Aorta (tissue), 5 donors: ENCODE measurements at places on chromosomes 5 and 9.
A peak's percentile ranks its signal among the peaks of the same experiment; 100 is the strongest.

GRCh38 chr5:96173366-96173765, 211.7 kb upstream of the ELL2 start:
- DNase-seq: no peak

GRCh38 chr9:82498541-82499317, 510.2 kb downstream of the SPATA31D1 start:
- DNase-seq: no peak

GRCh38 chr5:155021842-155022241, 8.3 kb downstream of the KIF4B start:
- DNase-seq: no peak

DNA sequence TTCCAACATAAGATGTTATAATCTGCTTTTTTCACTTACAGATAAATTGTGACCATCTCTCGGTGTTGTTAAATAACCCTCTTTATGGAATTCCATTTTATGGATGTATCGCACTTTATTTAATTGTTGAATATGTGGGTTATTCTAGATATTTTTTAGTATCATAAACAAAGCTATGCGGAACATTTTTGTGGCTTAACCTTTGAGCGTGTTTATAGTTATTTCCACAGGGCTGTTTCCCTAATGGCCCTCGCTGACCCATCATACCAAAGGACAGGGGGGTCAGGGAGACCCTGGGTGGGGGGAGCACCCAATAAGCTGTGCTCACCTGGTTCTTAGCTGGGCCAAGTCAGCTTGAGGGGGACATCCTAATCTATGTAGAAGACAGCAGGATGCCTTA, 65.3 kb downstream of the NDST1 start:
- no peak for DNase-seq

GRCh38 chr5:124808842-124809268, 62.4 kb upstream of the ZNF608 start:
- no peak for DNase-seq

DNA sequence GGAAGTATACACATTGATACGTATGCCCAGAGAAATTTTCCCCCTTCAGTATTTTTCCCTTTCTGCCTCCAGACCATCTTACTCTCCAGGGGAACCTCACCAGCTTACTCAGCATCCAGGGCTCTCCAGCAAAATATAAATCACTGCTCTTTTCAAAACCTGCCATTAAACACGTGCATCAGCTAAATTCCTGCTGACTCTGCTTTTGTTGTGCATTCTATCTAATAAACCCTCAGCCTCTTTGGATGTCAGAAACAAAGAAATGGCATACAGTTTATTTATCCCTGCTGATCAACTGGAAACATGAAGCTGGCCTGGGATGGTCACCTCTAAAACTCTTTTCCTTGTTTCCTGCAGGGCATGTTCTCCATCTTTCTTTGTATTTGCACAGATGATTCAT, 126.8 kb downstream of the TRPM3 start:
- no peak for DNase-seq

DNA sequence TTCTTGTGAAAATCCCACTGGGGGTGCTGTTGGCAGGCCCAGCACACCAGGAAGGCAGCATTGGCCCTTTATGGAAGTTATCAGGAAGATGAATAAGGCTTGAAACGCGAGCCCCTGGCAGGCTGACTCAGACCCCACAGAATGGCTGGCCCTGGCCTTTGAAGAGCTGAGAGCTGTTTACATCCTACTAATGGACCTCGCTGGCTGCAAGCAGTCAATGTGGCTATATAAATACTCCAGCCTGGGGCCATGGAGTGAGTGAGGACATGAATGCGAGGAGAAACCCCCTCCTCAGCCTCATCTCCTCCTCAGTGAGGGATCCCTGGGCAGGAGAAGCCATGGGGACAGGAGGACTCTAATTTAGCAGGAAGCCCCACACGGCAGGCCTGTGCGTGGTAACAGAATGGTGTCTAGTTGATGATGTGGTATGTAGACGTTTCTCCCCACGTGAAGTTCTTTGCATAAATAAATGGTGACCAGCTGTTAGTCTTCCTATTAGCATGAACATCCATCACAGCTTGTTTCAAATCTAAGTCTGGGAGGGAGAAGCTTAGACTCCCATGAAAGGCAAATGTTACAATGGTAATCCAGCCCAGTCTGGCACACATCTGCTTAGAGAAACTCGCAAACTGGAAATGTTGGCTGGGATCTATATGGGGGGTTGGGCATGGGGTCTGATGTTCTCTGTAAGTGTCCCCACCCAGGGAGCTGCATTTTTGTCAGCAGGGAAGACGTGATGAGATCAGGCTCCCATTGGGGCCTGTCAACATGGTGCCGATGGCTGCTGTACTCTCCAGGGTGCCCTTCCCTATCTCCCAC, 175.1 kb upstream of the PITX1 start:
- peak; percentile 91 for DNase-seq

DNA sequence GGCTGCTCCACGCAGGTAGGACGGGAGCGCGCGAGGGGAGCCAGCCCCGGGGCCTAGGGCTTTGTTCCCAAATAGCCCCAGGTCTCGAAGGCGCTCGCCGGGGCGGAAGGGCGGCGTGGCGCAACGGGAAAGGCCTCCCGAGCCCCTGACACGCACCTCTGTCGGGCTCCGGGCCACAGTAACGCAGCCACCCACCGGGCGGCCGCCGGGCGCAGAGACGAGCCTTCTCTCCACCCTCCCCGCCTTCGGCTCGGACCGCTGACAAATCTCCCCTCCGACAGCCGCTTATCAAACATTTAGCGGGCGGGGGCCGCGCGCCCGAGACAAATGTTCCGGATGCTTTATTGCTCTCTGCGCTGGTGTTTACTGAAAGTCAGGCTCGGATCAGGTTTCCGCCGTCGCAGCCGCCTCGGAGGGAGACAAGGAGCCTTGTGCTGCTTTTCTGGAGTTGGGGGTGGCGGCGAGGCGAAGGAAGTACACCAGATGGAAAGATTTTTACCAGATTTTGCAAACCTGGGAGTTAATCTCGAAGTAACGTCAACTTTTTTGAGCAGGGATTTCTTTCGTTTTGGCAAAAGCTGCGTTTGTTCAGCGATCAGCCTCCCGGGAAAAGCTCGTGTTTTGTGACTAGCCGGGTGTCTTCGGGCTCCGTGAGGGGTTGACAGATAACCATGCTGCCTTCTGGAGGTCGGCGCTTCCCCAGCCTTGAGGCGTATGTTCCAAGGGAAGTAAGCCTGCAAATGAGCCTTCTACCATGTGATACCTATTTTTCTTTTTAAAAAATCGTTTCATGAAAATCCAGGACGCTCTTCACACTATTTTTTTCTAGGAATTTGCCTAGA, 950 bp downstream of the RGMB start:
- DNase-seq: peak; percentile 64

GRCh38 chr5:83341815-83342334, 129.7 kb upstream of the VCAN start:
- DNase-seq: no peak

DNA sequence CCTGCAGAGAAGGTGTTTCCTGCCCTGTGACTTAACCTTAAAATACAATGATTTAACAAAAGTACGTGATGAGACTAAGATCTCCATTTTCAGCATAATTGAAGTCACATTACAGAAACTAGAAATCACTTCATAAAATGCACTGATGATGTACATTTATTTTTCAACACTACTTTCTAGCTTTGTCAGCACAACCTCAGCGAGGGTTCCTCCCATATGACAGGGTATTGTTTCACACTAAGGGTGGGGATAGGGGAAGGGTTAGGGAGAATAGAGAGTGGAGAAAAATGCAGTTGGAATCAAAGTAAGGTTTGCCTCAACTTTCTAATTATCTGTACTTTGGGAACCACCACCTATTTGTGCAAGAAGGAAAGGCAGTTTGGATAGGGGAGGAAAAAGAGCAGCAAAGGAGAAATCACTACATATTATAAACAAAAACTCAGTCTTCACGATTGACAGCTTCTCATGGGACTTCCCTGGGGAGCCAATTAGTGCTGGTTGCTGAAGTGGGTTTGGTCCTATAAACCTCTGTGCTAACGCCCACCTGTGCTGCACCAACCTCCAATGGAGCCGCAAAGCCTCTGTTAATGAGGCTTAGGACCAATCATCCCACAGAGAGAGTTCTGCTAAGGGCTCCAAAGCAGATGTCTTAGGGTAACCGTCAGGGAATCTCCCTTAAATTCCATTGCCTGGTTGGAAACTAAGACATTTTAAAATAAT, 369.2 kb upstream of the PDE4D start:
- DNase-seq: no peak

DNA sequence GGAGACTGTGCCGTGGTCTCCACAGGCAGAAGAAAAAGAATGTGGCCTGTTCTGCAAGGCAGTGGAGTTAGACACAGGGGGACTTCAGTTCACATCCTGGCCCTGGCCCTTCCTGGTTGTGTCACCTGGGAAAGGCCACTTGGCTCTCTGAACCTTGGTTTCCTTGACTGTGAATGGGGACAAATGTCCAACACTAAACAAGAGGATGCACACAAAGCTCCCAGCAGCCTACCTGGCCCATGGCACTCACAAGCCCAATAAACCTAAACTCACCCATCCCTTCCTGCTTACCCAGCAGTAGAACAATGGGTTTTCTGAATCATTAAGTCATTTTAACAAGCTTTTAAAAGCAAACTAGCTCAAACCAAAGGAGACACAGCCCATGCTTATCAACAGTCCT, 103.9 kb downstream of the FRMD3 start:
- DNase-seq: no peak

DNA sequence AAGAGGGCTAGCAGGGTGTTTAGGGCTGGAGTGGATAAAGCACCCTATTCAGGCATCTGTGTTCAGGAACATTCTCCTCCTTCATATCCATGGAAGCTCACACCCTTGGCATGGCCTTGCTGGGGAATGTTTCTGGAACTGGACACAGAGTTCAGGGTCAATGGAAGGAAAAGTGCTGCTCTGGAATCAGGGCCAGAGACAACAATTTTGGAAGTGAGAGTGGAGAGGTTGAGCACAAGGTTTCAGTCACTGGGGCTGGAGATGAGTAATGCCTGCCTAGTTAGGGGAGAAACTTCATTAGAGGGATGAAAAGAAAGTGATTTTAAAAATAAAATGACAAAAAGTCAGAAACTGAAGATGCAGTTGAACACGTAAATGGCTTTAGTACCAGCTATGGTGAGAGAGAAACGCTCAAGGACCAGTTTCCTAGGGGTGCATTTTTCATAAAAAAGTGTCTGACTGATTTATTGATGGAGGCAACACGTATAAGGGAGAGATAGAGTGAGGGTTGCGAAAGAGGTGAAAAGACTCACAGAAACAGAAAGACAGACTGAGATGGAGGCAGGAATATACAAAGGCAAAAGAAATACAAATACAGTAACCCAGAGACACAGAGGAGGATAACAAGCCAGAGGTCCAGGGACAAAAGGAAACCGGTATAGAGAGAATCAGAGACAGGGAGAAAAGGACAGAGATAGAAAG, 8.0 kb upstream of the TNFSF15 start:
- no peak for DNase-seq

DNA sequence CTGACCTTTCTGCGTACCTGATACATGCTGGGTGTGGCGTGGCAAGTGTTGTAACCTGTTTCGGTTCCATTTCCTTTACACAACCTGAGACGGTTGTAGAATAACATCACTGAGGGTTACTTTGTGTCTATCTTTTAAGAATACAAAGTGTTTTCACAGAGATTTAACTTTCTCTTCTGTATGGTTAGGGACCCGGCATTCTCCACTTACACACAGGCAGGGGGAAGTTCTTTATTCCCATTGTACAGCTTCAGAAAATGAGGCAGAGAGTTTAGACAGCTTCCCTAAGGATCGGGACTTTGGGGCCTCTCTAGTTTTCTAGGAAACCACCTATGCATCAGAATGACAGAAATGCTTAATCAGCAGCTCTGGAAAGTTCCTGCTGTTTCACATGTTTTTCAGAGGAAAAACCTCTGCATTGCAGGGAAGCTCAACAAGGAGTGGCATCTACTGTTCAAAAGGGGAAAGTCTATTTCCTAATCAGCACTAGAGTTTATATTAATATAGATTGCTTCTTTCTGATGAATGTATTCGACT, 41.3 kb downstream of the CAST start:
- DNase-seq: no peak

DNA sequence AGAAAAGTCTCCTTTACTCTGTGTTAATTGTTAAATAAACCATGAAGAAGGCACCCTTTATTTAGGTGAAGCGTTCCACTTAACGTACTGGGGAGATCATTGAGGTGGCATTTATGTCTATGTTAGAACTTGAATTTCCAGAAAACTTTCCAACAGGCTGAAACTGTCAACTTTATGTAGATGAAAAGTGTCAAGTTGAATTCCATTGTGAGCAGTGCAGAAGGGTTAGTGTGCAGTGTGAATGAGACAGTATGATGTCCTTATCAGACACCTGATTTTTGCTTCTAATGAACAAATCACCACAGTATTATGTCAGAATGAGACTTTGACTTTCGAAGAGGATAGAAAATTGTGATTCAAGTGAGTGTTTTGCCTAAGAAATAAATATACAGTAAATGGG, 761.6 kb upstream of the SEMA6A start:
- DNase-seq: no peak

DNA sequence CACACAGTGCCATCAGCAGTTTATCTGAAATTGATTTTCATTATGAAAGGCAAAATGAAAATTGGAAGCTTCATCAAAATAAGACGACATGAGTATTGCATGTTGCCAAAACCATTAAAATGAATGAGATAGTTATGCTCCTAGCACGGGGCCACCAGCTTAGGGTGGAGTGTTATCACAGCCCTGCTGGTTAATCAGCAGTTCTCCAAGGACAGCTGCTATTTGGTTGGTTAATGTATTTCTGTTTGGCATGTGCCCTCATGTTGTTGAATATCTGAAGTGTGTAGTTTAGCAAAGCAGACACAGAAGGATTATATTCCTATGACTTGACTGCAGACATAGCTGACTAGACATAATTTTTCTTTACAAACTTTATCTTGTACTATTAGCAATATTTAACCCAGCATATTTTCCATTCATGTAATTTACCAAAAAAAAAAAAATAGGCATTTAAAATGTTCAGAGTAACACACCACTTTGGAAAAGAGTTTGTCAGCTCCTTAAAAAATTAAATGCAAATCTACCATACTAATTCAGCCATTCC, 98.6 kb upstream of the PIK3R1 start:
- DNase-seq: no peak

DNA sequence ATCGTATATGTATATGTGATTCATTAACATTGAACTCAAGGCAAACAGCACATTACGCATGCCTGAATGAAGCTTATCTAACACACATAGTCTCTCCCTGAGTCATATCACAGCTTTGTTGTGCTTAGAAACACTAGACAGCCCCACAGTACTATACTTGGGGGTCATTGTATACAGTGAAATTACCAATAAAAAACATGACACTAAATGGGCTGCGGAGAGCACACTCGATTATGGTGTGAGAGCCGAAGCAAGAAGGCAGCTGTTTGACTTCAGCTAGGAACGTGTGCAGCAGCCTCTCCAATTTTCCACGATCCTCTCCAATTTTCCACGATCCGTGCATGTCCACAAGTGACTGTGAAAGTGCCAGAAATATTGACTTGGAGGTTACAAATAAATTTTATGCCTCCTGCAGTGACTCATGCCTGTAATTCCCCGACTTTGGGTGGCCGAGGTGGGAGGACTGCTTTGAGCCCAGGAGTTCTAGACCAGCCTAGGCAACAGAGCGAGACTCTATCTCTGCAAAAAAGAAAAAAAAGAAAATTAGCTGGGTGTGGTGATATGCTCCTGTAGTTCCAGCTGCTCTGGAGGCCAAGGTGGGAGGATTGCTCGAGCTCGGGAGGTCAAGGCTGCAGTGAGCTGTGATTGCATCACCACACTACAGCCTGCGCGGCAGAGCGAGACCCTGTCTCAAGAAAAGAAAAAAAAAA, 102.4 kb downstream of the DAPK1 start:
- DNase-seq: no peak

- no peak for DNase-seq
Observed at GRCh38 chr5:109961751-109962150, 272.0 kb downstream of the MAN2A1 start.
